ENCODE measurements at places on chromosomes 1 and 21. TPM values are rescaled to one million over a fixed set of nuclear protein-coding genes. Genes with fewer than 3 reads are reported as not detected.

DNA sequence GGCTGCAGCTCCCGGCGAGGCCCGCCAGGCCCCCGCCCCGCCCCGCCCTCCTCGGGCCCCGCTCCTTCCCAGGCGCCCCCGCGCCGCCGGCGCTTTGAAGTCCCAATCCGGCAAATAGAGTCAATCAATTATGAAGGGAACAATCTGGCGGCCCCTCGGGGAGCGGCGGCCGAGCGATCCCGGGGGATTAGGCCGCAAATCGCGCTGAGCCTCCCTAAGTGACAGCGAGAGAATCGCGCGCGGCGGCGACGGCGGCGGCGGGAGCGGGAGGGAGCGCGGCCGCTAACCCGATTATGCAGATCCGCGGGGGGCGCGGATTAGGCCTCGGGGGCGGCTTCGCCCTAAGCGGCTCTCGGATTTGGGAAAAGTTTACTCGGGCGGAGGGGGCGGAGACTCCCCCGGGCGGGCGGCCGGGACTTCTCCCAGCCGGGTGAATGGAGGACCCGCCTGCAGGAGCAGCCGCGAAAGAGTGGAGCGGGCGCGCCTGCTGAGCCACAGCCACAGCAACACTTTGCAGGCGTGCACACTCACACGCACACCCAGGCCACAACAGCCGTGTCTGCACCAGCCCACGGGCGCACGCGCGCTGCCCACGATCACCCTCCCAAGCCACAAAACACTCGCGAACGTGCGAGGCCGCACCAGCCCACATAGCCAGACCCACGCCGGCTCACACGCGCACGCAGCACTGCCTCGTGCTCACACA lies 23.0 kb upstream of the DMBX1 start:
- H3K36me3 ChIP-seq = no peaks in the 10 kb centered on the region
- H3K4me3 ChIP-seq = peak overlapping the region; percentile 56
- peaks cover 15% of the 10 kb centered on the region for H3K27me3 ChIP-seq
- H3K27ac ChIP-seq = no peak overlapping the region
- DNase-seq = peak; percentile 68

DNA sequence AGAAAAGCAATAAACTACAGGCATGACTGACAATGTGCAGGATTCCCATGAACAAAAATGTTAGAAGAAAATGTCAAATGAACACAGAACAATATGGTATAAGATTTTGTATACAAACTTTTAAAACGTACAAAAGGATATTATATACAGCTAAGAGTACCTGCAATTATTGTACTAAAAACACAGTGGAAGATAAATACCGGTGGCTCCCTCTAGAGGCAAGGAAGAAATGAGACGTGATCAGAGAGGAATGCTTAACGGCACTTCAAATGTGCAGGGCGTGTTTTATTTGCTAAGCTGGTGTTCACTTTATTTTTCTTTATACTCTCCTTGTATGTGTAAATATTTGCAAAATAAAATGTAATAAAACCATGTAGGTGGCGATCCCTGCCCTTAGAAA lies 191.8 kb upstream of the SAMSN1 start:
- no peak overlapping the region for H3K4me3 ChIP-seq
- no peak overlapping the region for H3K27ac ChIP-seq
- peak; percentile 66 for DNase-seq
- no peaks in the 10 kb centered on the region for H3K27me3 ChIP-seq
- no peaks in the 10 kb centered on the region for H3K4me1 ChIP-seq
- no peaks in the 10 kb centered on the region for H3K36me3 ChIP-seq

GRCh38 chr1:150582371-150582770 lies 3.0 kb upstream of the MCL1 start:
- DNase-seq = no peak
- H3K27me3 ChIP-seq = no peaks in the 10 kb centered on the region
- H3K36me3 ChIP-seq = peaks cover 14% of the 10 kb centered on the region
- peaks cover 3% of the 10 kb centered on the region for H3K4me1 ChIP-seq
- no peak overlapping the region for H3K27ac ChIP-seq

GRCh38 chr1:22860883-22861385 lies 111.7 kb downstream of the LACTBL1 start:
- H3K4me3 ChIP-seq = no peak overlapping the region
- no peaks in the 10 kb centered on the region for H3K27me3 ChIP-seq
- H3K36me3 ChIP-seq = no peaks in the 10 kb centered on the region
- H3K4me1 ChIP-seq = no peaks in the 10 kb centered on the region

DNA sequence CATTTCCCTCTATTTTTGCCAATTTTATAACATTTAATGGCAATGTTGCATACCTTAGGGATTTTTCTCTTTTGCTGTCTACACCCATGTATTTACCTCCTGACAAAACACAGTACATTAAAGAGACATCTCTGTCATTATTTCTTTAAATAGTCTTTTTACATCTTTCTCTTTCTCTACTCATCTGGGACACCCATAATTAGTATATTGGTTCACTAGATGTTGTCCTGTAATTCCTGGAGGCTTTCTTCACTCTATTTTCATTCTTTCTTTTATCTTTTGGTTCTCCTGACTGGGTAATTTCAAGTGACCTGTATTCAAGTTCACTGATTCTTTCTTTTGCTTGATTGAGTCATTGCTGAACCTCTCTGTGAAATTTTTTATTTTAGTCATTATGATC lies 74.3 kb downstream of the FCRL5 start:
- H3K27me3 ChIP-seq = no peaks in the 10 kb centered on the region
- H3K4me3 ChIP-seq = no peak overlapping the region
- no peaks in the 10 kb centered on the region for H3K36me3 ChIP-seq
- no peak overlapping the region for H3K27ac ChIP-seq
- no peaks in the 10 kb centered on the region for H3K4me1 ChIP-seq
- DNase-seq = no peak

DNA sequence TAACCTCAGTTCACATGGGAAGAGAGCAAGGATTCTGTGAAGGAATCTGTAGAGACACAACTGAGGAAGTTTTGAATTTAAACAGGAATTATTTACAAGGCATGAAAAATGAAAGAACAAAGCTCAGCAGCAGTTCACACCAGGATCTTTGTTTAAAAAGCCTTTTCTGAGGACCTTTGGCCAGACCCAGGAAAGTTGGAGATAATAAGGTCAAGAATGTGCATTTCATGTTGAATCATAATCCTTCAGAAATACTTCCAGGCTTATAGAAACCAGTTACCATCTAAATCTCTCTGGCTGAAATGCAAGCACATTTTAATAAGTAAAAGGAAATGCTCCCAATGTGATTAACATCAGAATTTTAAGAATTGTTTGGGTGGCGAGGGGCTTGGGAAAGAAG lies 2.7 kb downstream of the CLIC6 start:
- no peak for DNase-seq
- H3K4me3 ChIP-seq = no peak overlapping the region
- H3K36me3 ChIP-seq = no peaks in the 10 kb centered on the region
- H3K4me1 ChIP-seq = no peaks in the 10 kb centered on the region
- H3K27ac ChIP-seq = no peak overlapping the region
- H3K27me3 ChIP-seq = peaks cover 19% of the 10 kb centered on the region

DNA sequence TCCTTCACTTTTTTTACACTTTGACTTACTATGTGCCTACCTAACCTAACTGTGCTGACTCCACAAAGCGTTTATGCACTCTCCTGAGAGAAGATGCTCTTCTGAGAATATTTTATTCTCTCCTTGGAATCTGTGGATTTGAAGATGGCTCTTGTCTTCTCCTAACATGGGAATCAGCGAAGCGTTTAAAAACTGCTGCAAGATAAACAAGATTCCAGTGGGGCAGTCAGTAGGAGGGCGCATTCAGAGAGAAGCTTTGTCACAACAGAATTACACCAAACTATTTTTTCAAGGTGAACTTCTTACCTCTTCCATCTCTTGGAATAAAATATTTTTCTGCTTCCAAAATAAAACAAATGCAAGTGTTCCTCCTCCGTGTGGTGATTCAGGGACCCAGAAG lies 113.1 kb downstream of the FOXD2 start:
- no peak overlapping the region for H3K27ac ChIP-seq
- peaks cover 7% of the 10 kb centered on the region for H3K4me1 ChIP-seq
- H3K36me3 ChIP-seq = no peaks in the 10 kb centered on the region
- DNase-seq = no peak
- no peaks in the 10 kb centered on the region for H3K27me3 ChIP-seq

DNA sequence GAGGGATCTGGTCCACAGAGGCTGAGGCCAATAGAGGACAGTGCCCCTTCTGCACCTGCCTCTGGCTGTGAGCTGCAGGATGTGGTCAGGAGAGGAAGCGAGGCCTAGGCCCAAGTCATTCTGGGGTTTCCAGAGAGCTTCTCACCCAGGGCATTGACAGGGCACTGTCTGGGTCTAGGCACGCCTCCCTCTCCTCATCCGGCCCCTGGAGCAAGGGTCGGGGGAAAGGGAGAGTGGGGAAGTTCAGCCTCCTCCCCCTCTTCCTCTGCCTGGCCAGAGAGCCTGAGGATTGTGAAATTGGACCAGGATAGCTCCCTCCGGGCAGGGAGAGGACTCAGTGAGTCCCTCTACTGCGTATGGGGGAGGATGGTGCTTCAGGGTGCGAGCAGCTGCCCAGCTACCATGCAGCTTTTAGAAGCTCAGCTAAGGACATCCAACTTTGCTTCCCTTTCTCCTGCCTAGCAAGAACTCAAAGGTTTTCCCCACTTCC lies 6.3 kb upstream of the INAVA start:
- DNase-seq = no peak
- H3K27me3 ChIP-seq = no peaks in the 10 kb centered on the region
- no peaks in the 10 kb centered on the region for H3K4me1 ChIP-seq
- no peaks in the 10 kb centered on the region for H3K36me3 ChIP-seq
- H3K4me3 ChIP-seq = no peak overlapping the region

DNA sequence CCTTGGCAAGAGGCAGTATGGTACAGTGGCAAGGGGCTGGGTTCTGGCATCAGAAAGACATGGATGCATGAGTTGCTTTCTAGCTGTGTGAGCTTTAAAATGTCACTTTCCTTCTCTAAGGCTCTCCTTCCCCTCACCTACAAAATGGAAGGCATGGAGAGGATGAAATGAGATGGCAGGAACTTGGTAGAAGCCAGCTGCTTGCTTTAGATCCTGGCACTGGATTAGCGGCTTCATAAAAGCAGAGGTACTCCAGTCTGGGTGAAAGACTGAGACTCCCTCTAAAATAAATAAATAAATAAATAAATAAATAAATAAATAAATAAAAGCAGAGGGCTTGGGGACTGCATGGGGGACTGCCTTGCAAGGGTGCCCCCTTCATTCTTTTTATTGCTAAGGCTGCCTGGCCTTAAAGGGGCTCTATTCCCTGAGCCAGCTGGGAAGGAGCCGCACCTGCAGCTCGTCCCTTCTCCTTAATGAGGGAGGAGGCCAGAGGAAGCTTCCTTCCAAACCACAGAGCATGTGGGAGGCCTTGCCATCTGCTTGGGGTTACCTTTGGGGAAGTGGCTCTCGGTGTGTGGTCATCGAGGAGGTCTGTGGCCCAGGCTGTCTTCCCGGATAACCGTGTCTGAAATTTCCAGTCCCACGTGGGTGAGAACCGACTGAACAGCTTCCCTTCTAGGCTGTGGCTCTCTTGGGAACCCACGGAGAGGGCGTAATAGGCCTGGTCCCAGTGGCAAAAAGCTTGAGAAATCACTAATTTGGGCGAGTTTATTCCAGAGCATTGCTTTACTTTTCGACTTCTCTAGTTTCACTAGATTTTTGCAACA lies 2.0 kb upstream of the ATP13A2 start:
- H3K27ac ChIP-seq = no peak overlapping the region
- peaks cover 3% of the 10 kb centered on the region for H3K36me3 ChIP-seq
- no peak overlapping the region for H3K4me3 ChIP-seq
- no peaks in the 10 kb centered on the region for H3K27me3 ChIP-seq

DNA sequence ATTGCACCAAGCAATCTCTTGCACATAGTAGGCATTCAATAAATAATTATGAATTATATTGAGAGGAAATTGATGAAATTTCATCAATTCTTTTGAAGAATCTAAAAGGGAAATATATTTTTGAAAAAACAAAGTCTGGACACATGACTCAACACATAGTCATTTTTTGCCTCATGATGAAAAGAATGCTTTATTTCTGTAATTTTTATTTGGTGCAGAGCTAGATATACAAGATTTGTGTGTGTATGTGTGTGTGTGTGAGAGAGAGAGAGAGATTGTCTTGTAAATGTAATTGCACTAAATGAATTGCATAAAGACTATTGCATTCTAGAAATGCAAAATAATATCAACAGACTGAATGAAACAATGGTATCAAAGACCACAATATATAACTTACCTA lies 206.2 kb upstream of the C1orf87 start:
- no peak overlapping the region for H3K4me3 ChIP-seq
- no peak overlapping the region for H3K27ac ChIP-seq
- no peaks in the 10 kb centered on the region for H3K36me3 ChIP-seq
- peaks cover 9% of the 10 kb centered on the region for H3K4me1 ChIP-seq
- no peaks in the 10 kb centered on the region for H3K27me3 ChIP-seq
- no peak for DNase-seq

DNA sequence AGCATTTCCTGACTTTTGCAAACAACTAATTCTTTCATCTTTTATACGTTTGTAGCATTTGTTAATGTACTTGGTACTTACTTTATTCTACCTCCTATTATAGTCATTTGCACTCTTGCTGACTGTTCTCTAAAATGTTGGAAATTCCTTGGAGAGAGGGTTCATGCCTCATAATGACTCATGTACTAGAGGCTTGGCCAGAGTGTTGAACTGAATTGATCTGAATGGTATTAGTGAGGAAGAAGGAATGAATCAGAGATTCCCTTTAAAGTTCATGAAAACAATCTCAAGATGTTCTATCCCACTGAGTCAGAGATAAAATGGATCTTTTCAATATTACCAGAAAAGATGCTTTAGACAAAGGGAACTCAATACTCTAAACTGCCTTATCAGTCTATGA lies 383.4 kb downstream of the SEC16B start:
- H3K4me3 ChIP-seq = no peak overlapping the region
- H3K36me3 ChIP-seq = no peaks in the 10 kb centered on the region
- no peaks in the 10 kb centered on the region for H3K27me3 ChIP-seq
- DNase-seq = no peak

GRCh38 chr1:33119532-33120217 lies 38.7 kb downstream of the AZIN2 start:
- no peaks in the 10 kb centered on the region for H3K27me3 ChIP-seq
- no peak for DNase-seq
- H3K4me3 ChIP-seq = no peak overlapping the region
- H3K36me3 ChIP-seq = no peaks in the 10 kb centered on the region
- no peak overlapping the region for H3K27ac ChIP-seq

GRCh38 chr1:49298304-49298703 lies 521.6 kb upstream of the BEND5 start:
- no peaks in the 10 kb centered on the region for H3K36me3 ChIP-seq
- no peak overlapping the region for H3K27ac ChIP-seq
- no peak overlapping the region for H3K4me3 ChIP-seq
- no peaks in the 10 kb centered on the region for H3K27me3 ChIP-seq
- no peaks in the 10 kb centered on the region for H3K4me1 ChIP-seq
- no peak for DNase-seq

OR10J4 gene
- not detected for polyA plus RNA-seq

DIPK1A gene
- 6.1 TPM for polyA plus RNA-seq

HMCN1 gene
- 0.97 TPM for polyA plus RNA-seq

PLA2G2D gene
- not detected for polyA plus RNA-seq

CCDC185 gene
- polyA plus RNA-seq = not detected

HAO2 gene
- 183 TPM for polyA plus RNA-seq

DNALI1 gene
- 46.4 TPM for polyA plus RNA-seq

NCMAP gene
- 0.65 TPM for polyA plus RNA-seq

EVA1C gene
- 13.8 TPM for polyA plus RNA-seq

RGS13 gene
- polyA plus RNA-seq = not detected

PCSK9 gene
- polyA plus RNA-seq = 0.13 TPM

FAM110D gene
- 4.2 TPM for polyA plus RNA-seq

FCRLA gene
- polyA plus RNA-seq = not detected

BRDT gene
- not detected for polyA plus RNA-seq

VPS45 gene
- polyA plus RNA-seq = 33.1 TPM

APOBEC4 gene
- not detected for polyA plus RNA-seq

All from kidney (tissue), 22 donors.